ENCODE measurements at places on chromosomes 7 and 10.

DNA sequence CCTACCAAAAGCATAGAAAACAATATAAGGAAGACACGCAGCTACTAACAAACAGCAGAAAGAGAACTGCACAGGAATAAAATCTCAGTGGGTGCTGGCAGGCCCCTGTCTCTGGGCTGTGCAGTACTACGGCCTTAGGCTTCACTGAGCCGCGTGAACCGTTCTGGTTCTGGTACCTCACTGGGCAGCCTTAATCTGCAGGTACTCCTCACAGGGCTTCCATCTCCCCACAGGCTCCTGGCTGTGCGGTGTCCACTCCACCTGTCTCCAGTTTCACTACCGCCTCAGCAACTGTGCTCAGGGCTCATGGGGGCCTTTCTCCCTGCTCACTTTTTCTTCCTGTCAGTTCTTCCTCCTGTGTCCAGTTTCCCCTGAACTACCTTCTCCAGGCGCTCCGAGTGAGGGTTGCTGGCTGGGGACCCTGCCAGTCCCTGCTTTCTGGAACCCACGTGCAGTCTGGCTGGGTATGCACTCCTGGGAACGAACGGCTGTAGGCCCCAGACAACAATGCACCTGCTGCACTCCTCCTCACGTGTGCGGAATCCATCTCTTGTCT is 75.7 kb downstream of the VIPR2 start:
- no peak for DNase-seq

GRCh38 chr10:35783305-35783838 is 141.3 kb upstream of the FZD8 start:
- DNase-seq, result no peak

GRCh38 chr10:27235706-27236105 is 4.9 kb downstream of the ACBD5 start:
- no peak for DNase-seq

DNA sequence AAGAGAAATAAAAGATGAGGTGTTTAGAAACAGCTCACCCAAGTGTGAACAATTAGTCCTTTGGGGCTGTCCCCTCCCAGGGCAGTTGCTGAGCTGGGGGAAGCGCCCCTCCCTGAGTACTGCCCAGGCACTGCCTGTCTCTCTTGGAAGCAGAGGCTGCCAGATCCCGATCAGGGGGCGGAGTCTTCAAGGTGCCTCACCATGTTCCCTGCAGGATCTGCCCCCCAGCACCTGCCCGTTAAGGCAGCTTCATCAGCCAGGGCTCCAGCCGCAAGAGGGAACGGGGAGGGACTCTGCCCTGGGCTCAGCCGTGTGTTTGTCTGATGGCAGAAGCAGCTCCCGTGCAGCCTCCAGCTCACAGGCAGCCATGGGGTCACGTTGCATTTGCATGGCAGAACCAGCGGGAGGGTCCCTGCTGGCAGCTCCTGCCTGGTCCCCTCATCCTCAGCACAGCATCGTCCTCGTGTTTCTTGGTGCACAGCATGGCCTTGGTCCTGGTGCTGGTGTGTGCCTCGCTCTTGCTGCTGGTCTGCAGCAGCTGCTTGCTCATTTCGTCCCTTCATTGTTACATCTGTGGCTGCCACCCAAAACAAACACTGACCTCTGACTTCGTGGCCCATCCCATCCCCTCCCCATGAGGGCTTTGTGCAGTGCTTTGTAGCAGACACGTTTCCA is 10.7 kb upstream of the DPYSL4 start:
- no peak for DNase-seq

- no peak for DNase-seq
Observed at GRCh38 chr7:30396389-30396788, 82.2 kb downstream of the NOD1 start.
